ENCODE measurements at places on chromosomes 12 and 14.

- no peak for DNase-seq
Measured at GRCh38 chr14:103380719-103381377, 4.4 kb upstream of the MARK3 start.

DNA sequence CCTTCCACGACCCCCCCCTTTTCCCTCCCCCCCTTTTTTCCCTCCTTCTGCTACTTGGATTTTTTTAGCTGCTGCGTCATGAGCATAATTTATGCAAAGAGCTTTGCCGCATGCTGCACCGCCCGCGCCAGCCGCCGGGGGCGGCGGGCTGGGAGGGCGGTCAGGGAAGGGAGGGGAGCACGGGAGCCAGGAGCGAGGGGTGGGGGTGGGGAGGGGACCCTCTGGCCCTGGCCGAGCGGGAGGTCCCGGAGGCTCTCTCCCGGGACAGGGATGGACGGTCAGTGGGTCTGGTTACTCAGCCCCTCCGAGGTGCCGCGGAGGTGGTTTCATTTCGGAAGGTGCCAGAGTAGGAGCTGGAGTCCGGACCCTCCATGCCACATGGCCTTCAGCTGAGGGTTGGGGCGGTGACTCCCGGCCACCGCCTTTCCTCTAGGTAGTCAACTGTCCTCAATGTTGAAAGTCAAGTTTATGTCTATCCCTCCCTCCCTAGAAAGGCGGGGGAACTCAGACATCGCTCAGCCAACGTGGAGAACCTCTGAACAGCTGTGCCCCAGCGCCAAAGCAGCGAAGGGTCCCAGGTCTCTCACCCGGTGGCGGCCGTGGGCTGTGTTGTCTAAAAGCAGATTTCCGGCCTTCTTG lies at the start of gene POU6F1:
Gene POU6F1, minus strand, starts transcription at position 95 of the 639 bp plus-strand sequence. CDS start 11,226 bp downstream, outside the sequence.
- DNase-seq, result peak; percentile 85

- DNase-seq, result no peak
Measured at GRCh38 chr14:99753225-99754140, 39.7 kb upstream of the EML1 start.

- DNase-seq, result no peak
Measured at GRCh38 chr12:52942066-52942900, 6.6 kb upstream of the KRT18 start.

GRCh38 chr14:99432485-99432884 lies 48.2 kb downstream of the SETD3 start:
- no peak for DNase-seq

GRCh38 chr12:72511498-72511897 lies 239.3 kb downstream of the TRHDE start:
- DNase-seq, result no peak

GRCh38 chr12:104689635-104690034 lies 232.9 kb downstream of the CHST11 start:
- DNase-seq, result no peak

GRCh38 chr14:45083617-45083975 lies 320 bp upstream of the PRPF39 start:
- no peak for DNase-seq

GRCh38 chr12:43692064-43692463 lies 66.5 kb downstream of the PUS7L start:
- no peak for DNase-seq

- DNase-seq, result no peak
Measured at GRCh38 chr14:55752580-55753390, 172.8 kb downstream of the KTN1 start.

DNA sequence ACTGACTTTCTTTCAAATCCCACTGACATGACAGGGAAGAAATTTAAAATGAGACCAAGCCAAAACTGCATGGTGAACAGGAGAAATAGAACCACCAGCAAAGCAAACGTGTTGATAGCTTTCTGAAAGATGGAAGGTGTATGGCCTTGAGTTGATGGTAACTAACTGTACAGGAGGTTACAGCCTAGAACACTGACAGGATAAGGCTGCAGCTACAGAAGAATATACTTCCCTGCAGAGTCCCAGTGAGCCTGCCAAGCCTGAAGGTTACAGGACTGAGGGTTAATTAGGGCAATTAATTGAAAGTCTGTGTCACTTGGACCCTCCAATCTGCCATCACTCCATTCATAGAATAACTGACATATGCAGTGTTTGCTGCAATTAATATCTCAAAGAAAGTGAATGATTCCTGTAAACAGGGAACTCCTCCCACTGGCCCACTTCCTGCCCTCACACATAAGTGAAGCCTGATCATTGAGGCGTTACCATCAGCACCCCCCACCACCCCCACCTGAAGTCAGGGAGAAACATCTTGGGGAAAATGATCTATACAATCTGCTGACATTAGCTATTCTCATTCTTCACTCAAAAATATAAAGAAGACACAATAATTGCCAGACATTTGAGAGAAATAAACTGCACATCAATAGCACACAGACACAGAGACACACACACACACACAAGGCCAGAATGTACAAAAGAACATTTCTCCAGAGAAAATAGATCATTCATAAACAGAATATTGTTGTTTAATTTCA lies 73.4 kb downstream of the GTF2A1 start:
- no peak for DNase-seq

GRCh38 chr14:103188810-103189480 lies 65.7 kb downstream of the TNFAIP2 start:
- DNase-seq, result peak; percentile 44

- peak; percentile 25 for DNase-seq
Measured at GRCh38 chr14:98580131-98580678, 691.8 kb downstream of the BCL11B start.

DNA sequence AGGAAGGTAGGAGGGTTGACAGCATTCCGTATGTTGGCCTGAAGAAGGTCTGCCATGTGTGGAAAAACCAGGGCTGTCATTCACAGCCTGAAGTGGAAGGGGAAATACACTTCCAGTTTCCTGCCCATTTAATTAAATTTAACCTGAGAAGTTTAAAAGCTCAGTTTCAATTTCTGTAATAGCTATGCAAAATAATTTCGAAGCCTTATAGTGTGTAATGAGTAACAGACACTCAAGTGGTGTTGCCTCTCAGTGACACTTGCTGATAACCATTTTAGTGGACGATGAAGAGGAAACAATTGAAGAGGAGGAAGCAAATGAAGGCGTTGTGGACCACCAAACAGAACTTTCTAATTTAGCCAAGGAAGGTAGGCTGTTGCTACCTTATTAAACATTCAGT lies 44.8 kb downstream of the EP400 start:
- no peak for DNase-seq

GRCh38 chr14:54572316-54572715 lies 5.4 kb downstream of the SAMD4A start:
- no peak for DNase-seq

DNA sequence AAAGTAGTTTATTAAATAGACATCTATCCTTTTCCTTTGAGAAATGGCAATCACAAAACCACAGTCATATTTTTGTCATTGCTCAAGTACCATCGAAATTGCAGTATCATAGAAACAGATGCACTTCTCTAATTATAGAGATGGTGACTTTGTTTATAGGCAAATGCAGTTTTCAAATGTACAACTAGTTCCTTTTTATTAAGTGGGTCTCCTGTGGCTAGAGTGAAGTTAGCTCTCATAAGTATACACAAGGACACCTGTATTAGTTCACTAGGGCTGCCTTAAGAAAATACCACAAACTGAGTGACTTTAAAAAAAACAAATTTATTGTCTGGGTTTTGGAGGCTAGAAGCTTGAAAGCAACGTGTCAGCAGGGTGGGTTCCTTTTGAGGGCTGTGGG lies 62.8 kb downstream of the OTOGL start:
- DNase-seq, result no peak

DNA sequence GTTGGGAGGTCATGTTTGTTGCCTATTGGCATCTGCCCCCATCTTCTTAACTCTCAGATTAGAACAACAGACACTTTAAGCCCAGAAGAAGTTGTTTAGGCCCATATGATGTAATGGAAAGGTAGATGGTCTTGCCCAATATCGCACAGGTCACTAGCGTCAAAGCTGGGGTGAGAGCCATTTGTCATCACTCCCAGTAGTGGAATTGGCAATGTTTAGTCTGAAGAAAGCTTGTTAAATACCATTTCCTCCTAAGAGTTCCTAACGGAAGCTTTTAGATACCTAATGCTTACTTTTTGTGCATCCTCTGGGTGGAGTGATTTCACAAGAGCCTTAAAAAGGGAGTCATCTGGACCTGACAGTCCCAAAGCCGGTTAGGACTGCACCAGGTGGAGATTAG lies 125.4 kb downstream of the DACT1 start:
- DNase-seq, result no peak

GRCh38 chr12:105083551-105084105 lies 630 bp downstream of the ALDH1L2 start:
- DNase-seq, result peak; percentile 79

DNA sequence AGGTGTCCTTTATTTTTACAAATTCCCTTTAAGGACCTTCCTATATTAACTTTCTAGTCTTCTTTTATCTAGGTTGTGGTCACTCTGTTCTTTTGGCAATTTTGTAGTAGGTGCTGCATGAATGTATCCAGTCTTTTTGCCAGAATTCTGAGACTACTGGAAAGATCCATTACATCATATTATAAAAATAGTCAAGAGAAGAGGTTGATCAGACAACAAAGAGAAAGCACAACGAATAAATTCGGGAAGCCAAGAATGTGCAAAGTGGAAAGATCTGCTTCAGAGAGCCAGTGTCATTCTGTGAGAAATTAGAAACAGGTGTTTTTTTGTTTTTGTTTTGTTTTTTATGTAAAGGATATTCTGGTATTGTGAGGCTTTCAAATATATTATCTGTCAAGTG lies 15.8 kb upstream of the SLC16A7 start:
- DNase-seq, result peak; percentile 54

DNA sequence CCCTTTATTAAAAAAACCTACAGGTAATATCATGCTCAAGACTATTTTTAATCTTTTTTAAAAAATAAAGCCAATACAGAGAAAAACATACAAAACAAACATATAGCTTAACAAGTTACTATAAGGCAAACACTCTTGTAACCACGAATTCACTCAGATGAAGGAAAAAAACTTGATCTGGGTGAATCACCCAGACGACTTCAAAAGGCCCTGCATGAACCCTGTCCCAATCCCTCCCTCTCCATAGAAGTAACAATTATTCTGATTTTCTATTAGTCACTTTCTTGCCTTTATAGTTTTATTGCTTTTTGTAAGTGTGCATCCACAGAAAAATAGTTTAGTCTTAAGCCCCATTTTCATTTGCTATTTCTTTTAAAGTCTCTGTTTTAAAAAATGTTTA lies 72.6 kb downstream of the LRP6 start:
- no peak for DNase-seq

- no peak for DNase-seq
Measured at GRCh38 chr14:48537600-48537999, 862.2 kb upstream of the MDGA2 start.

- DNase-seq, result no peak
Measured at GRCh38 chr14:69355154-69355597, 42.9 kb downstream of the ERH start.

Measured in muscle of back (tissue), 13 donors.